GM13976 (cell line): ENCODE measurements at places on chromosomes 1 and 21.

DNA sequence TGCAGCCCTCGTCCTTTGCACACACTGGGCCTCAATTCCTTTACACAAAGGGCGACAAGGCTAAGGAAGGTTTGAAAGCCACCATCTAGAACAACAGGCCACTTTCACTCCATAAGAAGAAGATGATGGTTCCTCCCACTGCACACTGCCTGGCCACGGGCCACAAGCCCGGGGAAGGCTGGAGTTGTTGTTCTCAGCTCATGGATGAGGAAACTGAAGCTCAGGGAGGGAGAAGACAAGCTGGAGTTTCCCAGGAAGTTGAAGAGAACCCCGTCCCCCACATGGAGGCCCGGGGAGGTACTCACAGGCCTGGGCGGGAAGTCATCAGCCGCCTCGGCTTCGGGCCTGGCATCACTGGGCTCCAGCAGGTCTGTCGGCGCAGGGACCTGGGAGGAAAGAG, 24.6 kb upstream of the DDOST start:
- no peak for DNase-seq

- DNase-seq = no peak
Measured at GRCh38 chr1:110255392-110255787, 45.3 kb downstream of the KCNC4 start.

- no peak for DNase-seq
Measured at GRCh38 chr1:26575348-26575747, 45.8 kb downstream of the RPS6KA1 start.

DNA sequence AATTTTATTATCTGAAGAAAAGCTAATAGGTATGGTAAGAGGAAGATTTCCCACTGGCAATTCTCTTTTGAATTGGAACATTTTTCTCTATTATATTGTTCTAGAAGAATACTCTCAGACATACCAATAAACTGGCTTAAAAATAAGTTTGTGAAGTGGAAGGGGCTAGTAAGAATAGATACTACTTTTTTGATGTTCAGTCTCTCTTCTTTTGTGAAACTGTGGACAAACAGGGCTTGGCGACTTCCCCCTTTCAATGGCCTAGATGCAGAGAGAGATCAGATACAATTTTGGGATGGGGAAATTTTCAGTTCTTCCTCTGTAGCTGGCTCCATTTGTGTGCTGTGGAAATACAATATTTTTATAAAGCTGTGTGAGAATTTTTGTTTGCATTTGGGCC, 2.5 kb downstream of the PBX1 start:
- DNase-seq = no peak

GRCh38 chr1:197444755-197445154, 176.7 kb downstream of the CRB1 start:
- no peak for DNase-seq

DNA sequence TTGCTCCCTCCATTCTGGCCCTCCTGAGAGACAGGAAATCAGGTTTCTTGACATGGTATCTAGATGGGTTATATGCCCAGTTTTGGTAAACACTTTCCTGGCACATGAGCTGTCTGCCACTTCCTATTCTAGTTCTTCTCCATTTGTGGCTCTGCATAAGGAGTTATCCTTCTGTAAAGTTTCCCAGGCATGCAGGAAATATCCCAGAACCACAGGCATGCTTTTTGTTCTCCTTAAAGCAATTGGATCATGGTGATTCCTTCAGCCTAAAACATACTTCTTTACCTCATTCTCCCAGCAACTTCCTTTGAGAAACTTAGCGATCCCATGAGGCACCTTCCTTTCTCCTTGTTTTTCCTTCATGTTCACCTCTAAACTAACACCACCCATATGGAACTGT, 199.8 kb downstream of the CRB1 start:
- no peak for DNase-seq

GRCh38 chr1:213014642-213015041, 1.0 kb downstream of the ANGEL2 start:
- DNase-seq = no peak

GRCh38 chr1:218568962-218569550, 223.9 kb downstream of the TGFB2 start:
- no peak for DNase-seq

GRCh38 chr1:163128282-163128681, 59.1 kb downstream of the RGS4 start:
- DNase-seq = no peak

DNA sequence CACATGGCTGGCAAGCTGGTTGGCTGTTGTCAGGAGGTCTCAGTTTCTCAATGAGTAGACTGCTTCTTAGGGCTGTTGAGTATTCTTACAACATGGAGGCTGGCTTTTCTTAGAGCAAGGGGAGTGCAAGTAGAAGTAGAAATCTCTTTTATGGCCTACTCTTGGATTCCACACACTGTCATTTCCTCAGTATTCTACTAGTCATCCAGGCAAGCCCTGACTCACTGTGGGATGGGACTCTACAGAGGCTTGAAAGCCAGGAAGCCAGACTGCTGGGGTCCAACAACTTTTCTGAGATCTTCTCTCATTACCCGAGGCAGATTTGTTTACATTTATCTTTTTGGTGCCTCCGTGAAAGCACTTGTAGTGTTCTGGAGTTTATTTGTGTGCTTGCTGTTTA, 196.2 kb upstream of the APP start:
- DNase-seq = no peak

DNA sequence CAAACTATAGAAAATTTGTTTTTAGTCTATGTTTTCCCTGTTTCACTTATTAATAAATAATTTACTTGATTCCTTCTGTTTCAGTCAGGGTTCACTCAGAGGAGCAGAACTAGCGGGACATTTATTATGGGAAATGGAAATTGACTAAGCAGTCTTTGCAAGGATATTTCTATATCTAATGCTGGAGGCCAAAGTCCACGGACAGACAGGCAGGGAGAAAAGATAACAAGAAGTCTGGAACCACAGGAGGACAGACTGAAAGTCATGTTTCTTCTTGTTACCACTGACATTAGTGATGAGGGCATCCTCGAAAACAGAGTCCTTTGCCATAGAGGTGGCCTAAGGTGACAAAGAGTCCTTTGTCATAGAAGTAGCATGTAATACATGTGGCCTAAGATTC, 744.5 kb upstream of the TMPRSS15 start:
- no peak for DNase-seq

DNA sequence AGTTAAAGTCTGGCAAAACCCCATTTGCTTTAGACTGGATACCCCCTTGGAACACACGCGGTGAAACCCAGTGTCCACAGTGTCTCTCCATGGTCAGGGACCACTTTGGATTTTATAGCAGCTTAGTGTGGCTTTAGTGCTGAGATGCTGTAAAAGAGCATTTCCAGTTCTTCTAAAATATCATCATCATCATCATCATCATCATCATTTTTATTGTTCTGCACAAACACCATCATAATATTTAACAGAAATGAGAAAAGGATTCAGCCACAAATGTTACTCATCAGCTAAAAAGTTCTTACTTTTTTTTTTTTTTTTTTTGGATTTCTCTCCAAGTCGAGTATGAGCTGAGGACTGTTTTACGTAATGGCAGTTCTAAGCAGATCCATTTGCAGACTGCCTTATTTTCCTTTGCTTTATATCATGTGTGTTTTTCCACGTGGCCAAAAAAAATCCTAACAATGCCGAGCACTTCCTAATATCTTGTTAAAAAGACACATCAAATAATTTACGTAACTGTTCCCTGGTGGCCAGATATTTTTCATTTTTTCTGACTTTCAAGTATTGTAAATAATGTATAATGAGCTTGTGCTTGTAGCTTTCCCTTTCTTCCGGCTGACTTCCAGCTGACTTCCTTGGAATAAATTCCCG, 62.8 kb downstream of the EVA1C start:
- no peak for DNase-seq

- peak; percentile 80 for DNase-seq
Measured at GRCh38 chr1:179809506-179810366, 66.6 kb downstream of the FAM163A start.

- DNase-seq = no peak
Measured at GRCh38 chr1:183783767-183784637, 20.9 kb upstream of the RGL1 start.

DNA sequence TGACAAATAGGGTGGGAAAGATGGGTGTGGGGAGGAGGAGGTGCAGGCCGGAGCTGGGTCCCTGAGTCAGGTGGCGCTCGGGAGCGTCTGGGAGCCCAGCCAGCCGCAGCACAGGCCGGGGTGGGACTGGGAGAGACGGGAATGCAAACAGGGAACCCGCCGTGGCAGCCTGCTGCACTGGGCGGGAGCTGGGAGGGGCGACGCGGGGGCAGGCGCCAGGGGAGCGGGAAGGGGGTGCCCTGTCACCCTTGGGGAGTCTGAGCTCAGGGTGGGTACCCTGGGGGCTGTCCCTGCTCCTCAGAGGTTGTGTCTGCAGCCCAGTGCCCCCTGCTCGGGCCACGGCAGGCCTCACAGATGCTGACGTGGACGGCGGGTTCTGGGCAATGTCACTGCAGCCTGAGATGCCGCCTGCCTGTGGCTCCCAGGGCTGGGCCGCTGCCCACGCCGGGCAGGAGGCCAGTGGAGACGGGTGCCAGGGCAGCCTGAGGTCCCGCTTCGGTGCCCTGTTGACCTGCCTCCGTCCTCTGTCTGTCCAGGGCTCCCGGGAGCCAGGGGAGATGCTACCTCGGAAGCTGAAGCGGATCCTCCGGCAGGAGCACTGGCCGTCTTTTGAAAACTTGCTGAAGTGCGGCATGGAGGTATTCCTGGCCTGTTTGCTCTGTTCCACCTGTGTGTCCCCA, 16.6 kb upstream of the LRRC3 start:
- no peak for DNase-seq

DNA sequence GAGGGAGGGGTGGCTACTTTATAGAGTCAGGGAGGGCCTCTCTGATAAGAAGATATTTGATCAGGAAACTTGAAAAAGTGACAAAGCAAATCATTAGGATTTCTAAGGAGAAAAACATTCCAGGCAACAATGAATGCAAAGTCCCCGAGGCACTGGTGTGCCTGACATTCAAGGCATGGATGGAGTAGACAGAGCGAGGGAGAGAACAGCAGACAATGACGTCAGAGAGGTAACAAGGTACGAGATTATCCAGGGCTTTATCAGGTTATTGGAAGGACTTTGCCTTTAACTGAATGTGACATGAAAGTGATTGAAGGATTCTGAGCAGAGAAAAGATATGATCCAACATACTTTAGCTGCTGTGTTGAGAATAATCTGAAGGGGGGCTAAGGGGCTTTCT, 72.4 kb upstream of the GNG4 start:
- DNase-seq = no peak

GRCh38 chr1:214026985-214027384, 39.2 kb downstream of the PROX1 start:
- DNase-seq = no peak

DNA sequence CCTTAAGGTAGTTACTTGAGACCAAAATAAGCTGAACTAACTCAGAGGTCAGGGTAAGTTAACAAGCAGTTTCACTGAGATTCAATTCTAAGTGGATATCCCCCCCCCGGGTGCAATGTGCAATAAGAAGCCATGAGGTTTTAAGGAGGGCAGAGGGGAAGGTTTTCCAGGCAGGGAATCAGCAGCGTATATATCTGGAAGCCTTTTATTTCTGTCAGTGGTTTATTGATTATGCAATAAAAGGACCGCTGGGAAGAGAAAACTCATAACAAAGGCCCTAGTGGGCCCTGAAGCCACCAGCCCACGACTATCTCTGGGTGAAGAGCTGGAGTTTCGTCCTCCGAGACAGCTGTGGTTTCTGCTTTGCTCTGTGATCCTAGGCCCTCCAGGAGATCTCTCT, 53.1 kb upstream of the CTPS1 start:
- DNase-seq = no peak

GRCh38 chr21:39673736-39674135, 61.0 kb downstream of the B3GALT5 start:
- DNase-seq = no peak

DNA sequence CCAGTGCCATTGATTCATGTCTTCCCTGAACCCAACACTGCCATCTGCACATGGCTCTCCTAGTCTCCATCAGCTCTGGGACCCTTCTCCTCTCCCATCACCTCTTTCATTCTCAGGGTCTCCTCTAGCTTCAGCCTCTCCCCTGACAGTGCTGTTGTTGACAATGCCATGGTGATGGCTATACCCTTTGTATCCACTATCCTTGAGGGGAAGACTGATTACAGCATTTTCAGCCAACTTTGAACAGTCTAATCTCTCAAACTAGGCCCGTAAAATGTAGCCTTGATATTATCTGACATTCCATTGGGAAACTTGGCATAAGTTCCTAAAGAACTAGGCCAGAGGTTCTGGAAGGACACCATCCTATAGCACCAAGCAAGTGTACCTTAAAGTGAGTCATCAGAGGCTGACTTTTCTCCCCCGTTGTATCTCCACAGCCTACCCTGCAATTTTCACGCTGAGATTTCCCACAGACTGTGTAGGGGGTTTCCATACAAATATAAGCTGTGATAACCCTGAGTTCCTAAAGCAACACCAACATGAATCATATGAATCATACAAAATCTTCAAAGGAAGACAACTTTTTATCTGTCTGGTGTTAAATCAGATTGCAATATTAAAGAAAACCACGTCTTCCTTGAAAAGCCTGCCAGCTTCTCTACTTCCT, 5.8 kb downstream of the HAO2 start:
- DNase-seq = no peak

DNA sequence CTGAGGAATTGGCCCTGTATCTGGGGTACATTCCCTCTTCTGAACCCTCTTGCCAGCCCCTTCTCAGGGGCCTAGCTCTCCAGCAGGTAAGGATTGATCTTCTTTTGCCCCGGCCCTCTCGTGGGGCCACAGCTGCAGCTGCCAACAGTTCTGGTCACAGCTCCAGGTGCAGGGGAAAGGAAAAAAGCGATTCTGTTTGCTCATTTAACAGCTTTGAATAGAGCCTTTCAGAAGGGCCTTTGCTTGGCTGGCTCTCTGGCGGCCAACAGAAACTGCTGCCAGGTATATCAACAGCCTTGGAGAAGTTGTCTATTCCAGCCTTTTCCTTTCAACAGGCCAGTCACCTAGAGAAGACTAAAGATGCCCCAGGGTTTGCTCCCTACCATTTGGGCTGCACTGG, 16.1 kb upstream of the FMOD start:
- no peak for DNase-seq

DNA sequence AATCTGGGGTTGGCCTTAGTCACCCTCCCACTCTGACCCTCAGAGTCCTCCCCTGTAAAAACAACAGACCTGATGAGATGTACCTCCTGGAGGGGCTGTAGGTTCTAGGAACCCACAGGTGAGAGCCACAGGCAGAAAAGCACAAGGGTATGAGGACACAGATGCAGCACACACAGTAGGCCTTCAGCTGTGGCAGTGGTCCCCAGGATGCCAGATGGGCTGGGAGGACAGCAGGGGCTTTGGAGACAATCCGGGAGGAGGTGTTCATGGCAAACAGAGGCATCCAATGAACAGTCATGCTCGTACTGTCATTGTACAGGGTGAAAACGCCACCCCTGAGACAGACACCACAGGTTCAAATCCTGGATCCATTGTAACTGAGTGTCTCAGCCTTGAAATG, 463.1 kb downstream of the MATN1 start:
- DNase-seq = no peak
